ENCODE measurements at places on chromosomes 7 and 10.

- no peak for DNase-seq
Observed at GRCh38 chr10:2282202-2282601, 544.9 kb upstream of the ADARB2 start.

DNA sequence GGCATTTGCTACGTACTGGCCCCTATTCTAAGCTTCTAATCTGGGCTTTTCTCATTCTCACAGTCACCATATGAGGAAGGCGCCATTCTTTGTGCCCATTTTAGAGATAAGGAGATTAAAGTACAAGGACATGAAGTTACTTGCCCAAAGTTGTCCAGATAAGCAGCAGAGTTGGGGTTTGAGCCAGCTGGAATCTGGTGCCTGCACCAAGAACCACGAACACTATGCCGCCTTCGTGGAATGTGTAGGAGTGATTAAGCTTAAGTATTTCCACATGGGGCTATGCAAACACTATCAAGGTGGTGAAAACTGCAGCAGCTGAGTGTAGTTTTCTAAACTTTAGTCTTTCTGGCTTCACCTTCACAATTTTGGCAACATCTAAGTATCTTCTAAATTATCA, 342.7 kb upstream of the ETV1 start:
- no peak for DNase-seq

- no peak for DNase-seq
Observed at GRCh38 chr10:131644289-131644688, 256.5 kb upstream of the PPP2R2D start.

GRCh38 chr7:24854866-24855265, 97.6 kb upstream of the GSDME start:
- no peak for DNase-seq

GRCh38 chr10:2081501-2081900, 344.2 kb upstream of the ADARB2 start:
- DNase-seq = no peak

DNA sequence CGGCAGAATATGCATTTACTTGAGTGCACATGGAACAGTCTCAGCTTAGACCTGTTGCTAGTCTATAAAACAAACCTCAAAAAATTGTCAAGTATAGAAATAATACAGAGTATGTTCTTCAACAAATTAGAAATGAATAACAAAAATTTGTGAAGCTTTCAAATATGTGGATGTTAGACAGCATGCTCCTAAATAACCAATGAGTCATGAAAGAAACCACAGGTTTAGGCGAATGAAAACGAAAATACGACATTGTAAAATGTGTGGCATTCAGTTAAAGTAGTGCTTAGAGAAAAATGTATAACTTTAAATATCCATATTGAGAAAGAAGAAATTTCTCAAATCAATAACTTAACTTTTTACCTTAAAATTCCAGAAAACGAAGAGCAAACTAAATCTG, 760.0 kb upstream of the SORCS1 start:
- no peak for DNase-seq

DNA sequence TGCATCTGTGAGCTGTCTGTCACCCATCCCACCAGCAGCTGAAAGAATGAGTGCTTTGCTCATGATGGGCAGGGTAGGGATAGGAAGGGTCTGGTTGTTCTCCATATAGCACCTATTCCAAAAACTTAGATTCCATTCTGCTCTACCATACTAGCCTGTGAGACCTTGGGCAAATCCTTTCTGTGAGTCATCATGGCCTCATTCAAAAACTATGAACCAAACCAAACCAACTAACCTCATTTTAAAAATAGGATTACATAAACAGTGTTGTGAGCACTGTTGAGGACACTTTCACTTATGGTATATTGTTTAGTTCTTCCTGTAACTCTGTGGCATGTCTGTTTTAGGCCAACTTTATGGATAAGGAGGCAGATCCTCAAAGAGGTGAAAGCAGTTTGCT, 30.9 kb upstream of the STEAP4 start:
- DNase-seq = no peak

GRCh38 chr7:116583653-116584052, 58.8 kb downstream of the CAV1 start:
- DNase-seq = peak; percentile 39
